ENCODE measurements at places on chromosomes 5 and 9.

DNA sequence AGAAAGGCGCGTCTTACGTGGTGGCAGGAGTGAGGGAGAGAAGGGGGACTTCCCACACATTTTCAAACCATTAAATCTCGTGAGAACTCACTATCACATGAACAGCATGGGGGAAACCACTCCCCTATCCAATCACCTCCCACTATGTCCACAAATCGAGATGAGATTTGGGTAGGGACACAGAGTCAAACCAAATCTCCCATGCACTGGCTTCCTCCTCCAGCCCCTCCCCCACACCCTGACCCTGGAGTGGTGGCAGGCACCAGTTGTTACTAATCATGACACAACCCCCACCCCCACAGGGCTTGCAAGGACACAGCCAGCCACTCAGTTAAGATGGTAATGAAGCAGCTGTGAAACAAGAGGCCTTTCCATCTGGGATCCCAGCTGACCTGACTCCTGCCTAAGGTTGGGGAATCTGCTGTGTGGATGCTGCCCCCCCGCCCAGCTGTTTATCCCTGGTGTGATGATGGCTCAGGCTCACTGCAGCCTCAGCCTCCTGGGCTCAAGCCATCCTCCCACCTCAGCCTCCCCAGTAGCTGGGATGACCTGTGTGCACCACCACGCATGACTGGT is 57.1 kb upstream of the FUBP3 start:
- H3K27ac ChIP-seq = no peak overlapping the region
- H3K4me3 ChIP-seq = no peak overlapping the region
- H3K36me3 ChIP-seq = no peaks in the 10 kb centered on the region
- no peak for DNase-seq
- peaks cover 49% of the 10 kb centered on the region for H3K27me3 ChIP-seq
- peaks cover 2% of the 10 kb centered on the region for H3K4me1 ChIP-seq

GRCh38 chr5:23684103-23684502 is 176.7 kb downstream of the PRDM9 start:
- no peaks in the 10 kb centered on the region for H3K27me3 ChIP-seq
- DNase-seq = no peak

GRCh38 chr9:21316860-21317259 is 11.7 kb upstream of the IFNA5 start:
- H3K27me3 ChIP-seq = peaks cover 6% of the 10 kb centered on the region
- peaks cover 2% of the 10 kb centered on the region for H3K36me3 ChIP-seq
- peaks cover 3% of the 10 kb centered on the region for H3K4me1 ChIP-seq

DNA sequence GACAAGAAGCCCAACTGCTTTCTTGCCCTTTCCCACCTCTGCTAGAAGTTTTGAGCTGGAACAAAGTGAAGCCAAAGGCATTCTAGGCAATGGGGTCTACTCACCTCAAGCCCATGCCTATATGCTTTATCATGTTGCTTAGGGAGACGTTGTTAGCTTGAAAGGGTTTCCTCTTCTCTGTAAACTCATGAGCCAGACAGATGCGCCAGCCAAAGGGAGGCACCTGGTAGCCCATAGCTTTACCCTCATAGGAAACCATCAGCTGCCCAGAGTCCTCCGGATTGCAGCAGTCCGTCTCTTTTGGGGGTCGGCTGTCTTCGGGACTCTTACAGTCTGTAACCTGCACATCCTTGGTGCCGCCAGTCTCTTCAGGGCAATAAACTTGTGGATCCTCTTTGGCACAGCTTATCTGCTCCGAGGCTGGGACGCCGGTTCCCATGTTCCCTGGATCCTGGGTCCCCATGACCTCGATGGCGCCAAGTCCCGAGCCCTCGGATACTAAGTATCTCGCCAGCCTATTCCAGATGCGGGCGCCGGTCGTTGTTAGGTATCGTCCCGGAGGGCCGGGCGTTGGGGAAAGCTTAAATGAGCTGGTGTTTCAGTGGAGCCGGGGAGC is 678 bp downstream of the GBA2 start:
- no peaks in the 10 kb centered on the region for H3K27me3 ChIP-seq
- no peak for DNase-seq
- H3K36me3 ChIP-seq = peaks cover 15% of the 10 kb centered on the region
- peak overlapping the region; percentile 61 for H3K27ac ChIP-seq
- peak overlapping the region; percentile 90 for H3K4me3 ChIP-seq

GRCh38 chr5:96253140-96253539 is 179.9 kb downstream of the PCSK1 start:
- H3K4me1 ChIP-seq = peaks cover 2% of the 10 kb centered on the region
- no peak for DNase-seq
- H3K27ac ChIP-seq = no peak overlapping the region
- no peaks in the 10 kb centered on the region for H3K36me3 ChIP-seq
- peaks cover 2% of the 10 kb centered on the region for H3K27me3 ChIP-seq
- H3K4me3 ChIP-seq = no peak overlapping the region

GRCh38 chr5:14762549-14763216 is 98.2 kb downstream of the OTULIN start:
- no peak overlapping the region for H3K27ac ChIP-seq
- no peaks in the 10 kb centered on the region for H3K27me3 ChIP-seq
- H3K36me3 ChIP-seq = peaks cover 8% of the 10 kb centered on the region
- no peak overlapping the region for H3K4me3 ChIP-seq
- DNase-seq = no peak
- H3K4me1 ChIP-seq = peaks cover 9% of the 10 kb centered on the region

DNA sequence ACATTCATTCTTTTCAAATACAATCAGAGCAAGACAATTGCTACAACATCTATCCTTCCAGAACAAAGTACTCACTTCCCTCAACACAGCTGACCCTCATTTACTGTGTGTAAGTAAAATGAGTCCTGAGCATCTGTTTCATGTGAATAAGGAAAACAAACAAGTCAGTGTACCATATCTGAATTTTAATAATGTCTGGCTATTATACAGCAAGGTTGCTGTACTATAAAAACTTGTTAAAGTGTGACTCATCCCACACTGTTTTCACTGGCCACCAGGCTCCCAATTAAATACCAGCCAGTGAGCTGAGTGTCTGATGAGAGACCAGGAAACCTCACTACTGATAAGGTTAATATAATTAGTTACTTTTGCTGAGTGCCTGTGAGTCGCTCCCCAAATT is 339.8 kb downstream of the AGTPBP1 start:
- H3K4me1 ChIP-seq = no peaks in the 10 kb centered on the region
- H3K36me3 ChIP-seq = peaks cover 2% of the 10 kb centered on the region
- peaks cover 36% of the 10 kb centered on the region for H3K27me3 ChIP-seq
- H3K27ac ChIP-seq = no peak overlapping the region

DNA sequence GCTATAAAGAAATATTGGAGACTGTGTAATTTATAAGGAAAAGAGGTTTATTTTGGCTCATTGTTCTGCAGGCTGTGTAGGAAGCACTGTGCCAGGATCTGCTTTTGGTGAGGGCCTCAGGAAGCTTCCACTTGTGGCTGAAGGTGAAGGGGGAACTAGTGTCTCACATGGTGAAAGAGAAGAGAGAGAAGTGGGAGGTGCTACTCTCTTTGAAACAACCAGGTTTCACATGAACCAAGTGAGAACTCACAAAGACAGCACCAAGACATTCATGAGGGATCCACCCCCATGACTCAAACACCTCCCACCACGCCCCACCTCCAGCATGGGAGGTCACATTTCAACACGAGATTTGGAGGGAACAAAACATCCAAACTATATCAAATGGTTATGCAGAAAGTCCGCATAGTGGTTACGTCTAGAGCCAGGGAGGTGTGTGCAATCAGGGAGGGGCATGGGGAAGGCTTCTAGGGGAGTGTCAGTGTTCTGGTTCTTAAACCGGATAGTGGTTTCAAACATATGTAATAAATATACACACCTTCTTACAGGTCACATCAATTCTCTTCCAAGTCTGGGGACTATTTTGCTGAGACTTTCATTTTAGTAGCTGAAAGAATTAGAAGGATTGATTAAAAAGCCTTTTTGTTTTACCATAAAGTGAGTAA is 113.0 kb downstream of the TRIO start:
- no peak overlapping the region for H3K27ac ChIP-seq
- peaks cover 2% of the 10 kb centered on the region for H3K4me1 ChIP-seq
- no peak for DNase-seq
- no peak overlapping the region for H3K4me3 ChIP-seq
- peaks cover 9% of the 10 kb centered on the region for H3K27me3 ChIP-seq
- H3K36me3 ChIP-seq = no peaks in the 10 kb centered on the region

- peaks cover 40% of the 10 kb centered on the region for H3K27me3 ChIP-seq
- DNase-seq = no peak
- H3K27ac ChIP-seq = no peak overlapping the region
- H3K36me3 ChIP-seq = no peaks in the 10 kb centered on the region
- H3K4me3 ChIP-seq = no peak overlapping the region
Measured at GRCh38 chr9:98396656-98397055, 141.2 kb upstream of the TBC1D2 start.

DNA sequence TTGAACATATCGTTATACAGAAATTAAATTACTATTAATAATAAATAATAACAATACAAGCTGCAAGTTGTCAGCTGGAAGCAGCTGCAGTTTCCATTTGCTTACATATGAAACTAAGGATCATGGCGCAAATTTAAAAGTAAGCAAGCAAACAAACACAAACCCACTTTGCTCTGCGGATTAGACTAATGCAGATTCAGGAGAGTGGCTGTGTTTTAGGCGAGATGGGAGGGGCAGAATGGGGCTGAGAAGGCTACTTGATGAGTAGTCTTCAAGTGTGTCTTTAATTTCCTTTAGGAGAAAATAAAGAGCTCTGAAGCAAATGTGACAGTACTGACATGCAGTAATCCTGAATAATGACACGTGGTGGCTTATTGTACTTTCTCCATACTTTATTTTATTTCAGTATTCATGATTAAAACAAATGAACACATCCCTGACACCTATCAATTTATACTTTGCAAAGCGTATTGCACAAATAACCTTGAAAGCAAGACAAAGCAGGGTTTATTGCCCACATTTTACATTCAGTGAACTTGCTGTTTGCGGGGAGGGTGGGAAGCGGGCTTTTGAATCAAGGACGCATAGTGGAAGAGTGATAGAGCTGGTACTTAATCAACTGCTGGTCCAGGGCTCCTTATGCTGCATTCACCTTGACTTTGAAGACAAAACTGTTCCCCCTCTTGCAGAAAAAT is 221.4 kb upstream of the TRIM32 start:
- no peaks in the 10 kb centered on the region for H3K36me3 ChIP-seq
- no peak for DNase-seq
- no peak overlapping the region for H3K4me3 ChIP-seq
- no peaks in the 10 kb centered on the region for H3K4me1 ChIP-seq
- H3K27me3 ChIP-seq = no peaks in the 10 kb centered on the region

GRCh38 chr9:127598839-127599549 is 13.1 kb upstream of the STXBP1 start:
- no peaks in the 10 kb centered on the region for H3K36me3 ChIP-seq
- H3K27me3 ChIP-seq = no peaks in the 10 kb centered on the region
- no peak for DNase-seq
- H3K4me3 ChIP-seq = no peak overlapping the region

- peaks cover 3% of the 10 kb centered on the region for H3K36me3 ChIP-seq
- no peak overlapping the region for H3K27ac ChIP-seq
- DNase-seq = no peak
- H3K27me3 ChIP-seq = no peaks in the 10 kb centered on the region
- no peak overlapping the region for H3K4me3 ChIP-seq
Measured at GRCh38 chr9:35563791-35564197, 41.3 kb upstream of the TESK1 start.

GRCh38 chr5:38151878-38152277 is 106.5 kb upstream of the EGFLAM start:
- H3K4me3 ChIP-seq = no peak overlapping the region
- no peaks in the 10 kb centered on the region for H3K36me3 ChIP-seq
- no peak overlapping the region for H3K27ac ChIP-seq
- no peaks in the 10 kb centered on the region for H3K27me3 ChIP-seq
- H3K4me1 ChIP-seq = no peaks in the 10 kb centered on the region
- DNase-seq = no peak

DNA sequence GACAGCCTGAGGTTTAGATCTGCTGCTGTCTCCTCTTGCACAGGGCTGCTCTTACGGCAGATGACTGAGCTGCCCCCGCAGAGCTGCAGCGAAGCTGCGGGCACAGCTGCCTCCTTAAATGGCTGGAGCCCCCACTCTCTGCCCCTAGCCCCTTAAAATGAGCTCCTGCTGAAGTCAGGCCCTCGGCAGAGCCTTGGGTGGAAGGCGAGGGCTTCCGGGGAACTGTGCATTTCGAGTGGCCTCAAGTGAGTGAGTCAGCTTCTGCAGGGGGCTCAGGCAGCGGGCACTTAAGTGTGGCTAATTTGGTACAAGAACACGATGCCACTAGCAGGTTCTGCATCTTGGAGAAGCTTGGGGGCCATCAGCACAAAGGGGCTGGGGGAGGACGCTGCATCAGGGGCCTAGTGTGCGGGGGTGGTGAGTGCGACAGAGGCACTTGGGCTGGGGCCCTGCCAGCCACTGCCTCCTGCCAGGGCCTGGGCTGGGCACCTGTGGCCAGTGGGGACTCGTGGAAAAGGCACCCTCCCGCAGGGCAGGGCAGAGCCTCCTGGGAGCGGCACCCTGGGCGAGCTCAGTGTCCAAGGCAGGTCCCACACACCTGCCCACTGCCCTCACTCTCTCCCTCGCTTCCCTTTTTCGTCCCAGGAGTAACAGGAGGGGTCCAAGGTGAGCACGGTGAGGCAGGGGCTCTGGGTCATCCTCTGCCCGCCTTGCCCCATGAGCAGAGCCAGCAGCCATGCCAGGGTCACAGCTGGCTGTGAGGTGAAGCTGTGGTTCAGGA is 28.8 kb upstream of the RNU6ATAC start:
- no peak overlapping the region for H3K4me3 ChIP-seq
- peaks cover 24% of the 10 kb centered on the region for H3K4me1 ChIP-seq
- no peak for DNase-seq
- no peak overlapping the region for H3K27ac ChIP-seq
- H3K27me3 ChIP-seq = no peaks in the 10 kb centered on the region

- H3K4me3 ChIP-seq = no peak overlapping the region
- DNase-seq = no peak
- H3K4me1 ChIP-seq = no peaks in the 10 kb centered on the region
- H3K27ac ChIP-seq = no peak overlapping the region
- H3K36me3 ChIP-seq = no peaks in the 10 kb centered on the region
Measured at GRCh38 chr5:33675958-33676464, 215.8 kb downstream of the ADAMTS12 start.

DNA sequence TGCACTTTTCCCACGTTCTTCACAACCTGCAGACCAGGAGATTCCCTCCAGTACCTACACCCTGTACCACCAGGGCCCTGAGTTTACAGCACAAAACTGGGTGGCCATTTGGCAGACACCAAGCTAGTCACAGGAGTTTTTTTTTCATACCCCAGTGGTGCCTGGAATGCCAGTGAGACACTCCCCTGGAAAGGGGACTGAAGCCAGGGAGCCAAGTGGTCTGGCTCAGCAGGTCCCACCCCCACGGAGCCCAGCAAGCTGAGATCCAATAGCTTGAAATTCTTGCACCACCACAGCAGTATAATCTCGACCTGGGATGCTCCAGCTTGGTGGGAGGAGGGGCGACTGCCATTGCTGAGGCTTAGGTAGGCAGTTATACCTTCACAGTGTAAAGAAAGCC is 26.3 kb upstream of the SMC5 start:
- no peak overlapping the region for H3K27ac ChIP-seq
- H3K4me1 ChIP-seq = no peaks in the 10 kb centered on the region
- no peak for DNase-seq

- no peak overlapping the region for H3K27ac ChIP-seq
- peaks cover 15% of the 10 kb centered on the region for H3K27me3 ChIP-seq
- H3K4me1 ChIP-seq = no peaks in the 10 kb centered on the region
- H3K36me3 ChIP-seq = no peaks in the 10 kb centered on the region
Measured at GRCh38 chr9:74645007-74645639, 148.0 kb downstream of the RORB start.

Measured in T-helper 17 cell (primary cell).